ENCODE measurements at places on chromosomes 12 and 14. TPM values are rescaled to one million over a fixed set of nuclear protein-coding genes. Genes with fewer than 3 reads are reported as not detected.

Gene SIX4
- 2.1 TPM for total RNA-seq

Gene NID2
- total RNA-seq: 16.7 TPM

Gene KRT73
- total RNA-seq: not detected

Gene KCNC2
- total RNA-seq: not detected

Gene KRT85
- total RNA-seq: not detected

Gene SPATA7
- 4.2 TPM for total RNA-seq

Gene SERPINA5
- 0.29 TPM for total RNA-seq

Gene SIVA1
- total RNA-seq: 190 TPM

Gene CCDC175
- not detected for total RNA-seq

Gene PRH2
- not detected for total RNA-seq

Gene STAC3
- 0.53 TPM for total RNA-seq

Gene CYP27B1
- 1.4 TPM for total RNA-seq

Gene RNASE7
- total RNA-seq: not detected

Gene LIN7A
- 0.38 TPM for total RNA-seq

Gene GDF3
- total RNA-seq: not detected

Gene NPAS3
- not detected for total RNA-seq

Gene SAV1
- 19.1 TPM for total RNA-seq

Gene CACNA2D4
- total RNA-seq: not detected
